HFFc6 (cell line): ENCODE measurements at places on chromosomes 2 and 18. TPM values are rescaled to one million over a fixed set of nuclear protein-coding genes. Genes with fewer than 3 reads are reported as not detected.
A peak's percentile ranks its signal among the peaks of the same experiment; 100 is the strongest.

DNA sequence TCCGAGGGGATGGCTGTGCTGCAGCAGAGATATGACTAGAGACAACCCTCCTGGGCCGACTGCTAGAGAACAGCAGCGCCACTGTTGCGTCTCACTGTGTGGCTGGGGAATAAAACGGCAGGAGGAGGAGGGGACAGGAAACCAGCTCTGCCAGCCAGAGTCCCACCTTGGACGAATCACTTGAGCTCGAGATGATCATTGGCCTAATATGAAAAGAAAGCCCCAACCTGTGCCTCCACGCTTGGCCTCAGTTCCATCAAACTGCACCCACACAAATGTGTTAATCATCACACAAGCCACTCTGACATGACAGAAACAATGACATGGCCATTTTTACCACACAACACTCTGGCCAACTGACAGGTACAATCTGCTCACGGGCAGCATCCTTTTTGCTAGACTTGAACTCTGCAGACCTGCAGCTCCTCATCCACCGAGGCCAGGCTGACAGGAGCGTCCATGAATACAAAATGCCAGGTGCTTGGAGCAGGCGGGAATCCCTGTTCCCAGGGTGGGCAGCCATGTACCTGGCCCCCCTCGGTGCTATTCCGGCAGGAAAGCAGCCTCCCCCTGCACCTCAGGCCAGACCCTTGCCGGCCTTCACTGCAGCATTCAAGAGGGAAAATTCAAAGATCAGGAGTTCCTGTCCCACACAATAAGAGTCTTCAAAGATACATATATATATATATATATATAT, 52.3 kb downstream of the PARD6G start:
- no peak for DNase-seq

- no peak for DNase-seq
Measured at GRCh38 chr2:131038258-131039100, 54.8 kb downstream of the FAM168B start.

GRCh38 chr2:201754717-201755415, 25.9 kb downstream of the ALS2 start:
- DNase-seq: no peak

GRCh38 chr18:49788327-49788898, 24.9 kb downstream of the ACAA2 start:
- peak; percentile 10 for DNase-seq

GRCh38 chr2:188089901-188090300, 201.8 kb upstream of the GULP1 start:
- DNase-seq: peak; percentile 10

DNA sequence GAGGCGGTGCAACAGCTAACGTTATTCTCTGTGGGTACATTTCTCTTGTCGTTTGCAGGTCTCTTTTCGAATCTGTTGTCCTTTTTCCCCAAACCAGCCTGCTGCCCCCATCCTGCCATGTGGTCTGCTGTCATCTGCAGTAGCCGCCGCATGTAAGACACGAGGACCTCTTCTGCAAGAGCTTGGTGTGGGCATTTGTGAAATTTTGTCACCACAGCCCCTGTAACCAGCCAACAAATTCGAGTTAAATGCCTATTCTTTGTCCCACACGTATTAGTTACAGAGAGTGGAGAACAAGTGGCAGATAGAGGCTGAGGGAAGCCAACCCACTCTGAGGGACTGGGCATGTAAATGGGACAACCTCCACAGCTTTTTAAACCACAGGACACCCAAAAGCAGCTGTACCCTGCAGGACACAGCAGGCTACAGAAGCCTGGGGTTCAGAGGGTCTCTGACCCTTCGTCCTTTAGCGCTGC, 35.0 kb downstream of the ITGA6 start:
- DNase-seq: no peak

Gene WDR7
- total RNA-seq: 15.7 and 16.4 TPM in 2 replicates

GRCh38 chr2:8661736-8662135, 20.1 kb upstream of the ID2 start:
- no peak for DNase-seq

Gene KIDINS220
- total RNA-seq: 35.4 and 37.2 TPM in 2 replicates

DNA sequence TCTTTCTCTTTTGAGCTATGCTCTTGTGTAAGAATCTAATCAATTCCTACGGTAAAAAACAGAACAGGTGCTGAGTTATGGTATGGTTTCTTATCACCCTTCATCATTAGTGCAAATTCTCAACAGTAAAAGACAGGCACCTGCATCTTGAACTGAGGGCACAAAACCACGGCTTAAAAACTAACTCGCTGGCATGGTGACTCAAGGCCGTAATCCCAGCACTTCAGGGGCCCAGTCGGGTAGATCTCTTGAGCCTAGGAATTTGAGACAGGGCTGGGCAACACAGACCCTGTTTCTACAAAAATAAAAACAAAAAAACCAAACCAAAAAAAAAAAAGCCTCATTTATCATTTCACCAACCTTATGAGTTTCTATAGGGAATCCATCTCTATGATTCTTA, 33.3 kb downstream of the THAP4 start:
- no peak for DNase-seq

Gene CERKL
- not detected in 3 replicates for total RNA-seq
